NAMALWA (cell line): ENCODE measurements at places on chromosomes 11 and 22.

DNA sequence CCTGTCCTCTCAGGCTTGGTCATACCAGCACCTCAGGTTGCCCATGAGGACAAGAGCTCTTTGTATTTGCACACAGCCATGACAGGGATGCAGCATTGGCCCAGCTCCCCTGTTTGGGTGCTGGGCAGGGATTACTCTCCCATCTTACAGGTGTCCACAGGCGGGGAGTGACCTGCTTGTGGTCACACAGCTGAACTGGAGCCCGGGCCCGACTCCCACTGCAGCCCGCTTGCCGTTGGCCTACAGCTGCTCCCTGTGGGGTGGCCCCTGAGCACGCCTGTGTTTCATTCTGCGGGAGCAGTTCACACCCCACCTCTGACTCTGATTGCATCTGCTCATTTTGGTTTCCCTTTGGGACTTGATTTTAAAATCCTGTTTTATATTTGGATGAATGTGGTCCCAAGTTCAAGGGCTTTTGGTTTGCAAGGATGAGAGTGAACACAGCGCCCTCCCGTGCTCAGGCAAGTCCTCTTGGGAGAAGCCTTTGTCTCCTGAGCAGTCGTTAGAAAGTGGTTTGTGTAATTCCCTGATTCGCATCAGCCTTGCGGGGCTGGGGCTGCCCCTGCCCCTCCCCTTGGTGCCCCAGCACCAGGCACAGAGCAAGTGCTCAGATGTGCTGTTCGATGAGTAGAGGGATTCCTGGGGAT is 9.3 kb downstream of the PICK1 start:
- DNase-seq = no peak

DNA sequence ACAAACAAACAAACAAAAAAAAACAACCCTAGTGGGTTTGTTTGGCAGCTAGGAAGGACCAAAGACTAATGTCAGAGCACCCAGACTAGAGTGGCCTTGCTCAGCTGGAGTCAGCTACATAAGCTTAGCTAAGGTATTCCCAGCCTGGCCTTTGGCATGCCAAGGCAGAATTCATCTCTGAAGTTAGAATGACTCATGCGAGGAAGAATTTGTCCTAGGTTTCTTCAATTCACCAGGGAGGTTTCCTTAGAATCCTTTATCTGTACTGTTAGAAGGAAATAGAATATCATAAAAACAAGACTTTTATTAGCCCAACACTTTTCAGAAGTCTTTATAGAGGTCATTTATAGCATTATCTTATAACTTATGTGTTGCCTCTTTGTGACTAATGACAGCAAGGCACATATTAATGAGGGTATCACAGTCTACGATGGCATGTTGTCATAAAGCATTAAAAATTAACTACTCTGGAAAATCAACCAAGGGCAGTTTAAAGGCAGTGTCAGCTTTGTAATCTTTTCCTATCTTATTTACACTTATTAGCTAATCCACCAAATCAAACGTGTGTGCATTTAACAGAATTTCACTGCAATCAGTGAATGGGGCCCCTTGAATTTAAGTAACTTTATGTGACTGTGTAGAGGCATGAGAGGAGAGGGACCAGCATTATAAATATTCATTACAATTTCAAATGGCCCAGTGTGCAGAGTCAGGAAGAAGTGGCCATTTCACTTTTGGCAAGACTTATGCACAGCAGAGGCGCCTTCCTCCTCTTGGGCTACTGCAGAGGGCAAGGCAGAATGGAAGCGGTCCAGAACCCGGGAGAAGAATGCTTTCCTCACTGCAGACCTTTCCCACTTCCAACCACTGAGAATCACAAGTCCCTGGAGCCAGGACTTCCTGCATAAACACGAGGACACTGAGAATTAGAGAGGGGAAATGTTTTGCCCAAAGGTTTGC is 36.3 kb downstream of the SLC5A1 start:
- no peak for DNase-seq

GRCh38 chr11:129815596-129816461 is at the start of gene TMEM45B:
Gene TMEM45B, plus strand, starts transcription at chr11:129815848. Its CDS starts 36,635 bp downstream, at chr11:129852483.
- no peak for DNase-seq

DNA sequence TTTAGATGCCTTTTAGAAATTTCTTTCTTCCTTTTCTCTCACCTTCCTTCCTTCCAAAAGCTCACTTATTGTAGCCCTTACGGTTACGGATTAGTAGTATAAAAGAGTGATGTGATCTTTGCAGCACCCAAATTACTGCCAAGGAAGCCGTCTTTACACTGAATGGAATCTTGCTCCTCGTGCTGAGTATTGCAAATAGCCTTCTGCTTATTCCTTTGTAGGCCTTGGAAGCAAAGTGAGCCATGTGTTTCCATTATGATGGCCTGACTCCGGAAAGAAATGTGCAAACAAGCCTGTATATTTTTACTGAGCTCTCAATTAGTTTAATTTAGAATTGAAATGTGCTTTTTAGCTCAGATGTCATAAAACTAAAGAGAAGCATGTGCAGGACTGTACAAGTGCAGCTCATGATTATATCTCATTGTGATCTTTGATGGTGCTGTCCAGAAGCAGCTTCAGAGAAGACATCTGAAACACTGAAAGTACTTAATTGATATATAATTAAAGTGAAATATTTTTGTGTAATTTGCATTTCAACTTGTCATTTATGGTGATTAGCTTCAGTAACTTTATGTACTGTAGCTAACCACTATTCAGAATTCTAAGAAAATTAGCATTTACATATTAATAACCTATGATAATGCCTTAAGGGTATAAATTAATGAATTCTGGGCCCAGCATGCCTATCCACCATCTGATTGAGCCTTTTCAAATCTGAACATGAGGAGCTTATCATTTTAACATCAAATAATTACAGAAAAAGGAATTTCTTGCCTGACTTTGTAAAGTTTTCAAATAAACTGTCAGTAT is 129.3 kb downstream of the GRIA4 start:
- no peak for DNase-seq

DNA sequence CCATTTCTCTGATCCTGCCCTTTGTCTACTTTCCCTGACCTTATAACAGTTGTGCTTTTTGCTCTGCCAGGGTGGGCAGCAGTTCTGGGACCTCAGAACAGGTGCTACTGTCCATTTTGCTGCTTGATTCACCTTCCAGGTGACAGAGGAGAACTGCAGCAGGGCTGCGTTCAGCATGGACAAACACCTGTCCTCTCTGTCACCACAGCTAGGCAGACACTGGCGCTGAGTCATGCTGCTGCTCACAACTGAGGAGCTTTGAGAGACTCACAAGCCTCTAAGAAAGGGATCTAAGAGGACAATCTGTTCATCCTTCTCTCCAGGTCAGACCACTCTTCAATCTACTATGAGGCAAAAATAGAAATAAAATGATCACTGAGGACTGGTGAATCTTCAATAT is 1144.5 kb upstream of the CCDC90B start:
- DNase-seq = no peak

DNA sequence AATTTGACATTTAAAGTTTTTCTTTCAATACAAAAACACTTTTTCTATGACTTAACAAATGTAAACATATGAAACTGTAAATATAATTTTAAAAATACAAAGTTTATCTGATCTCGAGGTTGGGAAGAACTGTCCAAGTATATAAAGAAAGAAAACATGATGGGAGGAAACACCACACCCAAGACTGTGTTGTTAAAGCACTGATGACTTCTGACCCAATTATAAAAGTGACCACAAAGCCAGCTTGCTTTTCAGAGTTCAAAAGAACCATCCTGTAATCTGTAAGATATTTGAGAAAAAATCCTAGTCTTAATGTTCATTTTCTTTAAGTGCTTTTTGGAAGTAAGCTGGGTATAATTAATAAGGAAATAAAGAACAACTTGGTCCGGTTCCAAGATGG is 15.6 kb downstream of the CEP57 start:
- DNase-seq = no peak

GRCh38 chr22:25114369-25115362 is 85.0 kb upstream of the CRYBB3 start:
- no peak for DNase-seq

GRCh38 chr11:10941871-10942270 is 84.0 kb upstream of the ZBED5 start:
- DNase-seq = no peak

DNA sequence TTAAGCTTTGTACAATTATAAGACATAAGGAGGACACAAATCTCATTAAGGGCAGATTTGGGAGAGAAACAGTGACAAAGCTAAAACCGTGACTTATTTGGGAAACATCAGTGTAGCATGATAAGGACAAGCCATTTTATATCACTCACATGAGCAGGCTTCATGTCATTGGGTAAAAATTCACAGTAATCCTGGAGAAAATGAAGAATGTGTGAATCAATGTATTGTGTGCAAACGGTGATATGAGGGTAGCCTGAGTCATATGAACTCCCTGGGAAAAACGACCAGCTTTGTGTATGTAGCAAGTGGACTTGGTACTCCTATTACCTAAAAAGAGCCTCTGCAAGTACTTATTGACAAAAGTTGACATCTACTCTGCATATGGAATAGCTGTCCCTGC is 6.0 kb upstream of the TRIM34 start:
- DNase-seq = no peak

- no peak for DNase-seq
Observed at GRCh38 chr22:34303656-34304055, 383.4 kb upstream of the LARGE1 start.

DNA sequence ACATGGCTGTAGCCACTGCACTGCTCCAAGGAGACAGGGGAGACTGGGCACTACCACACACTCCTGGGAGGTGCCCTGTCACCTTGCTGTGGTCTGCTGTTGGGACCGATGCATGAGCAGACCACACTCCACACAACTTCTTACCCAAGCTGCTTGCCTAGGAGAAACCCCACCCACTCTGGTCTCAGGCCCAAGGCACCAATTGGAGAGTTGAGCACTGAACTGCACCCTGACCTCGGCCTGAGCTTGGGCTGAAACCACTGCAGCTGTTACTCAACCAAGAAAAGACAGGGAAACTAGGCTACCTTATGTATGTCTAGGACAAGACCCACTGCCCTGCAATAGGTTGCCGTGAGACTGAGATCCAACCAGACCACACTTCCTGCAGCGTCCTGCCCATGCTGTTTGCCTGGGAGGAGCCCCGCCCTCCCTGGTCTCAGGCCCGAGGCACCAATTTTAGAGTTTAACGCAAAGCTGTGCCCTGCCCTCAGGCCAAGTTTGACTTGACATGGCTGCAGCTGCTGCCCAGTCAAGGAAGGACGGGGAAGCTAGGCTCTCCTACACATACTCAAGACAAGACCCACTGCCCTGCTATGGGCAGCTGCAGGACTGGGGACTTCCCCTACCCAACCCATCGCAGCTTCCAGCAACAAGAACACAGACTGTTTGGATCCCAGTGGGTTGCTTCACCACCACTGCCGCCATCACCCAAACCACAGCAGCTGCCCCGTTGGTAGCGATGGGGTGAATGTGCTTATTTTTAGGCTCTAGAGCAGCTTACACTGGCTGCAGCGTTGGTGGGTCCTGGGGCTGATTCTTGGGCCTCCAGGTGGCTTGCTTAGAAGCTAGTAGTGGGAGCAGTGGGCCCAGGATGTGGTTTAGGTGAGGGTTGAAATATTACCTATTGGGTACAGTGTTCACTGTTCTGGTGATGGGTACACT is 66.8 kb downstream of the BRD1 start:
- DNase-seq = peak; percentile 52

DNA sequence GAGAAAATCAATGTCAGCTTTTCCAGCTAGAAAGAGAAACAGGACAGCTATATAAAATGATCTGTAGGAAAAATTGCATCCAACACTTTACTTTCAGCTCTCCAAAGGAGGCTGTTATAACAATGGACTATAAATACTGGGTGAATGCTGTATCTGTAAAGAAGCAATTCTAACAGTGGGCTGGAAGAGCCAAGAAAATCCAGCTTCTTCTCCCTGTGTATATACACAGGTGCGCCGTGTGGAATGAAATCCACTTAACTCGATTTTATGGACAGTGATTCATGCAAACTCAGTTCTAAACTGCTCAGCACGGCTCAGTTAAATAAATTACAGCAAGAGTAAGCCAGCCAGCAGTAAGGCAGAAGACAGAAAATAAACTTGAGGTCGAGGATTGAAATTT is 32.5 kb upstream of the LMO2 start:
- DNase-seq = no peak

DNA sequence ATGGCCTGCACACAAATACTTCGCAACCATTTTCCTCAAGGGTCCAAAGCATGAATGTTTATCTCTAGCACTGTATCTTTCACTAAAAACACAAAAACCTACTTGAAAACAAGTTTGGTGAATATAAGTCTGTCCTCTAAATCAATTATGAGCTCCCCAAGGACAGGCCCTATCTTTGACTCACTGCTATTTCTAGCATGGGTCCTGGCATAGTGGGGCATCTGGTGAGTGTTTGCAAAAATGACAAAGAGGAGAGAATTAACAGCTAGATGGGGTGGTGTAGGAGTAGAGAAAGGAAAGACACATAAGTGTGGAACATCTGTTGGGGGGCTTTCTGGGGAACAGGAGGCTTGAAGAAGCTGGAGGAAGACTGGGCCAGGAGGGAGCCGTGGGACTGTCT is 74.0 kb upstream of the PHOX2A start:
- DNase-seq = no peak

DNA sequence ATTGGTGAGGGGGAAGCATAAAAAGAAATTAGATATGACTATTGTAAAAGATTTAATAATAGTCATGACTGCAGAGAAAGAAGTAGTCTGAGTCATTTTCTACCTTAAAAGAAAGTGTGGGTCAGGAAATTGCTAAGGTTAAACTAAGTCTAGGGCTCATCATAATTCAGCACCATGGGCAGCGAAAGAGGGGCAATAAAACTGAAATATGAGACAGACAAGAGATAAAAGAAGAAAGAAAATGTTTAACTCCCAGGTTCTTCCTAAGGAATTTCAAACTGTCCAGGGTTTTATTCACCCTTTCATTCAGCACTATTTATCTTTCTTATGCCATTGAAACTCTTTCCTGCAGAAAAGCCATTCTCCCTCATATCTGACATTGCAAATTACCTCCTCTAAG is 114.4 kb upstream of the API5 start:
- DNase-seq = no peak

DNA sequence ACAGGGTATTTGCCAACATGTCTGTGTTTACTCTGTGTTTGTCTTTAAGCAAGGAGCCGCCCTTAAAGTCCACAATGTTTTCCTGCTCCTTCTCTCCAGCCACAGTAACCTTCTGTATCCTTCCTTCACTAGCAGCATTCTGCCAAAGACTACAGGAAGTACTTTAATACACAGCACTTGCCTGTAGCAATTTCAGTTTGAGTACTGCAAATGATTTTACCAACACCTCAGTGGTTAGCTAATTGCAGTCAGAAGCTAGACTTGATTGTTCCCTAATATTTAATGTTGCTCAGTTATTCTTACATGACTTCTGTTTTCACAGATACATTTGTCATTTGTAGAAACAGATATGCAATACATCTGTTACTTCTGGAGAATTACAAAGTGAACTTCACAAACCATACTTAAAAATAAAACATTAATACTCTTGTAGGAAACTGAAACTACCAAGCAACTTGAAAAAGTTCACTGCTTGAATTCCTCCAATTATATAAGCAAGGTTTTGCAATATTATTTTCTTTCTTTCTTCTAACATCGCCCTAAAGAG is 69.1 kb downstream of the FCHSD2 start:
- peak; percentile 57 for DNase-seq

- no peak for DNase-seq
Observed at GRCh38 chr22:46286006-46286405, 10.7 kb upstream of the GTSE1 start.

- DNase-seq = no peak
Observed at GRCh38 chr11:72578991-72579815, 95.0 kb downstream of the PDE2A start.
